CMK (cell line): ENCODE measurements at places on chromosomes 6 and 20.

GRCh38 chr6:84967389-84967788 lies 203.0 kb upstream of the TBX18 start:
- DNase-seq: peak; percentile 8

GRCh38 chr20:60500038-60500701 lies 541.9 kb downstream of the CDH26 start:
- no peak for DNase-seq

- DNase-seq: no peak
Measured at GRCh38 chr20:61114493-61115175, 137.4 kb upstream of the CDH4 start.

GRCh38 chr6:112173221-112173804 lies 81.1 kb downstream of the LAMA4 start:
- no peak for DNase-seq

DNA sequence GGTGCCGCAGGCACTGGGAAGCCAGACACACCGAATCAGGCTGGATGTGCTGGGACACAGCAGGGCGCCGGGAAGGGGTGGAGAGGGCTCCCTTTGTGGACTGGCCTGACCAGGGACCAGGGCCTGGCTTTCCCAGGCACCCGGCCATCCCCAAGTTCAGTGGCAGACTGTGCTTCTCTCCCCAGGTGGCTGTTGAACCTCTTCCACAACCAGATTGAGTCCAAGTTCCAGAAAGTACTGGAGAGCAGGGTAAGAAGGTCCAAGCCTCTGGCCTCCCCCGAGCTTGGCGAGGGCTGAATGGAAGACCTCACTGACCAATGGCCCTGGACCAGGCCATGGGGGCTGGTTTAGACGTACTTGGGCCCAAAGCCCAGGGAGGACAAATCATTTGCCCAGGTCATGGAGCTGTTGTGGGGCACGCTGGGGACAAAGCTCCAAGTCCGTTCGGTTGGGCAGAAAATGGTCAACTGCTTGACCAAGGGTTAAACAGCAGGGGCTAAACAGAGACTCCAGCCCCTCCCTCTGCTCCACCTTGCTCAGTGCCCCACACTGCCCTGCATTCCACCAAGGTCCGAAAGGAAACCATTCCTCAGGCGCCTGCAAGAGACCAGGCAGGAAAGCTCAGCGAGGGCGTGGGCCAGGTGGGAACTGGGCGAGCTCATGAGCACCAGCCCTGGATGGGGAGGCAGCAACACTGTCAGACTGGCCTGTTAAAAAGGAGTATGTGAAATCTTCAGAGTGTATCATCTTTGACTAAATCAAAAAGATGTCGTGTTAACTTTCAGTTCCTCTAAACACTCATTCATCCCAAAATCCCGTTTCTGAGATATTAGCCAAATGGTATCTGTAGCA lies 9.1 kb downstream of the LBP start:
- no peak for DNase-seq

DNA sequence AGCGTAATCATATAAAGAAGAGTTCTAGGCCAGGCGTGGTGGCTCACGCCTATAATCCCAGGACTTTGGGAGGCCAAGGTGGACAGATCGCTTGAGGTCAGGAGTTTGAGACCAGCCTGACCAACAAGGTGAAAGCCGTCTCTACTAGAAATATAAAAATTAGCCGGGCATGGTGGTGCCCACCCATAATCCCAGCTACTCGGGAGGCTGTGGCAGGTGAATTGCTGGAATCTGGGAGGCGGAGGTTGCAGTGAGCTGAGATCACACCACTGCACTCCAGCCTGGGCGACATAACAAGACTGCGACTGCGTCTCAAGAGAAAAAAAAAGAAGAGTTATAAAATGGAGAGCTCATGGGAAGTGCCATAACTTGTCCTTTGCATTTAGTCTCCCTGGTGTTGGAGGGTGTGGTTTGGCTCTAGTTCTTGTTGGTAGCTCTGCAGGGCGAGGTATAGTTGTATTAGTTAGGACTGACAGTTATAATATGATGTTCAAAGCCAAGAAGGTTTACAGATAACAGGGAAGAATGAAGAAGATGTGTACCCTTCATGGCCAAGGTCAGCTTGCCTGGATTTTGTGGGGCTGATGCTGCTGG lies 54.8 kb downstream of the UTRN start:
- DNase-seq: no peak

GRCh38 chr6:47478233-47479139 lies 897 bp downstream of the CD2AP start:
- DNase-seq: peak; percentile 42

- DNase-seq: no peak
Measured at GRCh38 chr6:122289762-122290539, 109.5 kb upstream of the HSF2 start.

GRCh38 chr20:43836790-43837189 lies 77.9 kb upstream of the TOX2 start:
- no peak for DNase-seq

DNA sequence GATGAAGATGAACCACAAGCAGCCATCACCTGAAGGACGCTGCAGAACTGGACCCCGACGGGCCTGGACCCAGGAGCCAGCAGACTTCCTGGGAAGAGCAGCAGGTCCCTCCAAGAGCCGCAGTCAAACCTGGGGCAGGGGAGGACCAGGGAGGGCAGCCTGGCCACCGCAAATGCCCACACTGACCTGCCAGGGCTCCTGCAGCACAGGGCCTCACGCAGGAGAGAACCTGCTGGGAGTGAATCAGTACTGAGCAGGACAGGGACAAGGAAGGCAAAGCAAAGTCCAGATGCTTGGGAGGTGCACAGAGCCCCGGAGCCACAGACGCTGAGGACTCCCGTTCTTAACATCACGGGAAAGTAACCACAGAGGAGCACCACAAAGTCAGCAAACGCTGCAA lies 75.2 kb downstream of the TAF4 start:
- no peak for DNase-seq

DNA sequence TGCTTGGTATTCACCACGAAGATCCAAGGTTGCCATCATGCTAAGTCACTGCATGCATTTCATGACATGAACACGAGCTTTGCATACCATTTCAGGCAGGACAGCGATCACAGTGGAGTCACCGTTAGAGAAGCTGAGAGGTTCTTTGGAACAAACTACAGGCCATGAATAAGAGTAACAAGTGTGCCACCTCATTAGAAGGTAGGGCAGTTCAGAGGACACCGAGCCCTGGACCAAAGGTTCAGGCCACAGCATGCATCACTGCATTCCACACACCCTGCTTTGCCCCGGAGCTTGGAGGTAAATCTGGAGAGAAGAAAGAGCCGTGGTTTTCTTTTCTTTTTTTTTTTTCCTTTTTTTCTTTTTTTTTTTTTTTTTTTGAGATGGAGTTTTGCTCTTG lies 66.9 kb upstream of the CDH4 start:
- no peak for DNase-seq

- DNase-seq: no peak
Measured at GRCh38 chr6:57193177-57193576, 21.1 kb downstream of the BAG2 start.

DNA sequence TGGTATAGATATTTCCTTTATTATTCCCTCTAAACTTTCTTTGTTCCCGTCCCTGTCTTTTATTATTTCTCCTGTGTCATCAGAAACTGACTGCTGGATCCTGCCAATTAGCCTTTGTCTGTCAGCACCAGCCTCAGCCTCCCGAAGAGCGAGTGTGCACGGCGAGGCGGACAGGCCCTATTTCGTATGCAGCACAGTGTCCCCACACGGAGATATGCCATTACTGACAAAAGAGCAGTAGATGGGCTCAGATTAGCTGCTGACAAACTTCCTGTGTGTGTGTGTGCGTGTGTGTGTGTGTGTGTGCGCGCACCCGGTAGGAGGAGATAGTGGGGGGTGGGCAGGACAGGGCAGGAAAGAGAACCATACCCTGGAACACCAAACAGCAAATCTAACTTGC lies 99.5 kb upstream of the ZFP64 start:
- peak; percentile 5 for DNase-seq

GRCh38 chr6:22666586-22666985 lies 97.2 kb downstream of the HDGFL1 start:
- DNase-seq: no peak
